ENCODE measurements at places on chromosomes 11 and 22.

GRCh38 chr11:94521684-94522083, 9.4 kb downstream of the C11orf97 start:
- no peak for DNase-seq

DNA sequence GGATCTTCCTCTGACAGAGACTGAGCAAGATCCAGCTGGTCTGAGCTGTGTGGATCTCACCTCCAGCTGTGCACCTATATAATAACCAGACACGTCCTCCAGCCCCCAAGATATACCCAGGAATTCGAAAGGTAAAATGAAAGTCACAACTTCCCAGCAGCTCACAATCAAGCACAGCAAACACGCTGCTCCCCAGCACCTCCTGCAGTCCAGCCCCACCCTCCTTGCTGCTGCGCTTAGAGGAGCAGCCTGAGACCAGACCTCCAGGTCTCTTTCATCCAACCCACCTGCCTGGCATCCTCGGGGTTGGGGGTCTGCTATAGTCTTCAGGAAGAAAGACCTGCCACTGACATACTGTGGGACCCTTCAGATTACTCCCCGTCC, 3.0 kb upstream of the APOL4 start:
- DNase-seq = no peak

- DNase-seq = no peak
These were observed 90.2 kb downstream of the SWAP70 start for GRCh38 chr11:9754010-9754471.

DNA sequence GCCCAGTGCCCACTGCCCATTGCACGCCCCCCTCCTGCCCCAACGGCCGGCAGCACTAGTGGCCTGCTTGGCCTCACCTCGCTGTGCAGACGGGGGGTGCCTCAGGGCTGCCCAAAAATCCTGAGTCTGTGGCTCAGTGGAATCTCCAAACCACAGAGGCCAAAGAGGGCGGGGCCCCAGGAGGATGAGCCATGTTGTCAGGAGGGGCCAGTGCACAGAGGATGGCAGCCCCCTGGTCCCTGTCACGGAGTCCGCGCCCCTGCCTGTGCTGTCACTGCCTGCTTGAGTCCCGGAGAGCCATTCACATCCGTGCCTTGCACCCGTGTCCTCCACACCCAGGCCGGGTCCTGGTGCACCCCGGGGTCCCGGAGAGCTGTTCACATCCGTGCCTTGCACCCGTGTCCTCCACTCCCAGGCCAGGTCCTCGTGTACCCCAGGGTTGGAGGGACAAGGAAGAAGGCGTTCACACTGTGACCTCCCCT, 36.4 kb upstream of the MUC5AC start:
- no peak for DNase-seq

- DNase-seq = no peak
These were observed 5.0 kb upstream of the CCND1 start for GRCh38 chr11:69635804-69636511.

- DNase-seq = no peak
These were observed 291.8 kb downstream of the AASDHPPT start for GRCh38 chr11:106369224-106369623.

DNA sequence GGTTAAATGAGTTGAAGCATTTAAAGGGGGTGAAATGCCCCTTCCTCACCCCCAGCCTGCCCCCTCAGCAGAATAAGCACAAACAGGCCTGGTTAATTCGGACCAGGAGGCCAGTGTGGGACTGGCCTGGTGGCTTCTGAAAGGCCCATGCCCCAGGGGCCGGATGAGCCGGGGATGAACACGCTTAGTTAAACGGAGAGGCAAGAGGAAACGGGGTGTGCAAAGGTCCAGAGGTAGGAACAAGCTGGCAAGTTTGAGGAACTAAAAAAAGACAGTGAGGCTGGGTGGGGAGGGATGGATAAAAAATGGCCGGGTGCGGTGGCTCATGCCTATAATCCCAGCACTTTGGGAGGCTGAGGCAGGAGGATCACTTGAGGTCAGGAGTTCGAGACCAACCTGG, 11.5 kb downstream of the SCUBE1 start:
- DNase-seq = no peak

- DNase-seq = no peak
These were observed 17.4 kb upstream of the ANO1 start for GRCh38 chr11:70060611-70061293.

GRCh38 chr11:134230339-134230738, 5.9 kb downstream of the VPS26B start:
- no peak for DNase-seq

GRCh38 chr11:126602993-126603392, 247.5 kb downstream of the ST3GAL4 start:
- DNase-seq = no peak

DNA sequence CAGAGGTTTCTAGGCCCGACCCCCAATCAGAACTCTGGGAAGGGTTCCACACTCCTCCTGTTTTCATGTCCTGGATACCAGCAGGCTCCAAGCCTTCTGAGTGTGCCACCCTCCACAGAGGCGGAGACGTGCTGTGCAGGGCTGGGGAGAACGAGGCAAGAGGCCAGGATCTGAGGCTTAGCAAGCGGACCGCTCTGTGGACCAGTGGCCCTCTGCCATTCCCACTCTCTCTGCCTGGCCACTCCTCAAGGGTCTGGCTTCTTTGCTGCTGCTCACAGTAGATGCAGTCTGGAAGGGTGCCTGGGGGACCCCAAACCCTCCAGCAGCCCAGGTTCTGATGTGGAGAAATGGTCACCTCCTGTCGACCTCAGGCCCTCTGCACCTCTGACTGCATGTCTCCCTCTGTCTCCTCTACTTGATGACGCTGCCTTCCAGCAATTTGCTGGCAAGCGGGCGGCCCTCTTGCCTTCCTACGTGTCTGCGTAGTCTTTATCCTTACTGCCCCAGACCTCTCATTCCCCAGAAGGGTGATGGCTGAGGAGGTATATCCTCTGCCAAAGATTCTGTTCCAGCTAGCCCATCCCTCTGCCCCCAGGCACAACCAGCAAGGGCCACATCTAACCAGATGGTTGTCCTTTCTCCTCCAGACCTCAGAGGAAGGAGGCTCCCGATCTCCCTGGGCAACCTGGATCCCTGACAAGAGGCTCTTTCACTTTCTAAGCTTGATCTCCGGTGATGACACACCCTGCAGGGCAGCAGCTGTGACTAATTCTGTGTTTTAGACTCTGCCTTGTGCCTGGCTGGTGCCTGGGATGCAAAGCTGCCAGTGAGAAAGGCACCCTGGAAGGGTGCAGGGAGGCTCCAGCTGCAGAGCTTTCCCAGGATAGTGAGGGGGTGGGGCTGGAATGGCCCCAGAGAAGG, 87.3 kb downstream of the NAT10 start:
- DNase-seq = no peak

GRCh38 chr11:112665291-112665690, 295.9 kb upstream of the NCAM1 start:
- DNase-seq = no peak

DNA sequence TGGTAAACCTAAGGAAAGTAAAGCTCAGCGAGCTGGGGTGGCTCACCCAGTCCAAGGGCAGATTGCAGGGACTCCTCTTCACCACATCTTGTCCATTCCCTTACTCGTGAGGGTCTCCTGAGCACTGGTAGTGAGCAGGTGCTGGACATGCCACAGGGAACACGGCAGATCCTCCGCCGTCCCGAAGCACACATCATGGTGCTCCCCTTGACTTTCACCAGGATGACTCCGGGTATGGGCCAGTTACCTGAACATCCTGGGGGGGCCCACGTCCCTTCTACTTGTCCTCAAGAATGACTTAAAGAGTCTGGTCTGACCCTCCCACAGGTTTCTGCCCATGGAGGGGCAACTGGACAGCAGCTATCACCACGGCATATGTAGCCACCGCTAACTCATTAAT, 8.0 kb upstream of the SF1 start:
- DNase-seq = no peak

DNA sequence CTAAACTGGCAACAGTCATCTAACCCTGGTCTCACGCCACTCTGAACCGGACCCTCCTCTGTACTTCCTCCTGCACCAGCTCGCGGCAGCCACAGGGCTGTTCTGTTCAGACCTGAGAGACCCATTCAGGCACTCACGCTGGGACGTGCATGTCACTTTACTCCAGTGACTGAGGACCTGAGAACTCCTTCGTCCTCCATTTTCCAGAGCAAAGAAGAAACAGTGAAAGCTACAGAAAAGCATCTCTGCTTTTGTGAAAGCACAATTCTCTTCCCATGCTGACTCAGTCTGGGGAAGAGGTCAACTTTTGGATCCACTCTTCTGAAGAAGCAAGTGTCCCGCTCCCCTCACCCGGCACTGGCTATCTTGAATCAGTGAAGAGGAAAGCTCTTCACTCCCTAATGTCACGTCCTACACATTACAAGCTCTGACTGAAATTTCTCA, 24.5 kb downstream of the PISD start:
- DNase-seq = no peak

DNA sequence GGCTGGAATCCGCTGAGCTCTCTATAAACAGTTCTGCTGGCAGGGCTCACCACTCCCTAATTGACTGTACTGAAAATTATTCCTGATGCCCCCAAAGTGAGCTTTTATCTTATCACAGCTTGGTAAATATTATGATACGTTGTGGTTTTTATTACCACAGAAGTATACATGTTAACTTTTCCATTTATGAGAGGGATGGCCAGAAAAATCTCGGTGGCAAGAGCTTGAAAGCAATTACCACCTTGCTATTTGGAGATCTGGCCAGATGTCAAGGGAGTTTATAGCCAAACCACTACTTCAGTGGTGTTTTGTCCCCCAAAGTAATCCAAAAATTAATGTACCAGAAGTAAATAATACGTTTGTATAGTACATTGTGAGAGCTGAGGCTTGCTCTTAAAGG, 75.4 kb upstream of the RCN1 start:
- DNase-seq = no peak

DNA sequence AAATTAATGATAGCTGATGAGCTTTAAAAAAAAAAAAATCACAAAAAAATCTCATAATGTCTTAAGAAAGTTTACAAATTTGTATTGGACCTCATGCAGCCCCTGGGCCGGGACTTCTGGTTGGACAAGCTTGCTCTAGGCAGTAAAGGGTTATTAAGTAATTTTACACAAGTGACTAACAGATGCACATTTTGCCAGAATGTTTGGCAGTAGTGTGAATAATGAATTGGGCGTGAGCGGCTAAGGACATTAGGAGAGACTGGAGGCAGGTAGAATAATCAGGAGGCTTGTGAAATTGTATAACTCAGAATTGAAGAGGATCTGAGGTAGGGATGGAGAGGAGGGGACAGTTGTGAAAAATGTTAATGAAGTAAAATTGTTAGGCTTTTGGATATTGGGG, 77.4 kb downstream of the HIPK3 start:
- DNase-seq = no peak

- no peak for DNase-seq
These were observed 40.1 kb downstream of the CTSC start for GRCh38 chr11:88297421-88297820.

GRCh38 chr11:19979519-19979845, 180.8 kb downstream of the DBX1 start:
- DNase-seq = no peak

- DNase-seq = peak; percentile 70
These were observed 864.2 kb downstream of the FAM181B start for GRCh38 chr11:81869351-81870065.

DNA sequence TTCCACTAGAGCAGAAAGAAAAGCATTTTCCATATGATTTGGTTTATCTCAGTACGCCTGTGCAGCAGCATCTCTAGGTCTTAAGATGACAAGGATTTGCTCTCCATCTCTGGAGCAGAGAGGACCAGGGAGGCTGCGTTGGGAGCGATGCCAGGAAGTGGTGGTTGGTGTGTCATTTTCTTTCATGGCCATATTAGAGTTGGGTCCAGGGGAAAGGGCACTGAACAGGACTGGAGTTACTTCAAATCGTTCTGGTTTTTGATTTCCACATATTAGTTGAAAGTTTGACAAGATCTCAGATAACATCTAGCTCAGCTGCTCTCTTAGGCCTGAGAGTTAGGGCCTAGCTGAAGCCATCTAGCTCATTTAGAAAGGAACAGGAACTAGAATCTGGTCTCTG, 157.7 kb downstream of the ADAMTS15 start:
- DNase-seq = no peak

- no peak for DNase-seq
These were observed 27.8 kb upstream of the AMOTL1 start for GRCh38 chr11:94740083-94741021.

GRCh38 chr11:85485902-85486301, 141.2 kb downstream of the DLG2 start:
- no peak for DNase-seq

- DNase-seq = no peak
These were observed at the start of gene NLRP6 for GRCh38 chr11:278001-278951. Gene NLRP6, plus strand, starts transcription at chr11:278407. Its CDS starts 163 bp downstream, at chr11:278570.

DNA sequence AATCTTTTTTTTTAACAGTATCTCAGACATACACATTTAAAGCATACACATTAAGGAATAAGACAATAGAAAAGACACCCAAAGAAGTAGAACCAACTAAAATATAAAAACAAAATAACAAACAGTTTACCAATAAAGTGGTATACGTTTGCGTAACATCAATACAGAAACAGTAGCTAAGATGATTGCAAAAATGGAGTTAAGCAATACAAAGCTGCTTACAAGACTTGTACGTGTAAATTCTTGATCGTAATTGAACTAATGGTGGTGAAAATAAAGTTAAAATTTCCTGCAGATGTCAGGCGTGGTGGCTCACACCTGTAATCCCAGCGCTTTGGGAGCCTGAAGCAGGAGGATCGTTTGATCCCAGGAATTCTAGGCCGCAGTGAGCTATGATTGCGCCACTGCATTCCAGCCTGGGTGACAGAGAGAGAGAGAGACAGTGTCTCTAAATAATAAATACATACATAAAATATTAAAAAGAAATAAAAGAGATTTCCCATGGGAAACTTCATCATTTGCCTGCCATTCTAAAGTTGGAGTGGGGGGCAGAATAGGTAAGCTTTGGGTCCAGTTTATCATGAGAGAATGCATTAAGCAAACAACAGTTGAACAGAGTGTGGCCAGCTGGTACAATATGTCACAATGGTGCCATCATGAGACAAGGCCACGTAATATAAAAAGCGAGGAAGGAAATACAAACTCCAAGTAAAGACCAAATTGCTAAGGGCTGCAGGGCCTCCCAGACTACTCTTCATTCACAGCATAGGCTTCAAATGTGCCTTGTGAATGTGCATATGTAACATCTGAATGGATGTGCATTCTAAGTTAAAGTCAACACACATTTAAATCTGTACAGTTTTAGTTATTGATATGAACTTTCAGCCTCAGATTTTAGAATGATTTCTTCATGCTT, 38.9 kb upstream of the EED start:
- no peak for DNase-seq

DNA sequence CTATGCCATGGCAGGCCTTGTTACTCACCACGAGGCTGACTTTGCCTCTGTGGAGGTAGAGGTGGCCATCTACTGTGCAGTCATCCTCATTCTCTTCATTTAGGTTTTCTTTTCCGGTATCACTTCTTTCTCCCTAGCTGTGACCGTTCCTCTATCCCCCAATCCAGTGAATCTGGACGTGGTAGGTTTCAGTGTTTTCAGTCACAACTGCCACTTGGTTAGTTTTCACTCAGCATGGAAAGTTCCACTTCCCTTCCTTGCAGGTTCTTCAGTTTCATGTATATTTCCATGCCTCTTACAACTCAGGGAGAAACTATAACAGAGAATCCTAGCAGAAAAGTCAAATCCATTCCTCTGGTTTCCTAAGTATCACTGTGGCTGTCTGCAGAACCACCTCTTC, 1.9 kb downstream of the HPS4 start:
- no peak for DNase-seq

- no peak for DNase-seq
These were observed 174.4 kb downstream of the MAML2 start for GRCh38 chr11:96168623-96169022.

GRCh38 chr22:22704156-22704946, 59.9 kb downstream of the GGTLC2 start:
- no peak for DNase-seq

- no peak for DNase-seq
These were observed 1.4 kb upstream of the OSBPL5 start for GRCh38 chr11:3166268-3167142.

Data from stimulated activated CD8-positive, alpha-beta memory T cell treated with anti-CD3 and anti-CD28 coated beads, Interleukin-7, amount 100 ng/mL, for 4 hours (primary cell).